T-cell (primary cell): ENCODE measurements at places on chromosomes 11 and 22.

DNA sequence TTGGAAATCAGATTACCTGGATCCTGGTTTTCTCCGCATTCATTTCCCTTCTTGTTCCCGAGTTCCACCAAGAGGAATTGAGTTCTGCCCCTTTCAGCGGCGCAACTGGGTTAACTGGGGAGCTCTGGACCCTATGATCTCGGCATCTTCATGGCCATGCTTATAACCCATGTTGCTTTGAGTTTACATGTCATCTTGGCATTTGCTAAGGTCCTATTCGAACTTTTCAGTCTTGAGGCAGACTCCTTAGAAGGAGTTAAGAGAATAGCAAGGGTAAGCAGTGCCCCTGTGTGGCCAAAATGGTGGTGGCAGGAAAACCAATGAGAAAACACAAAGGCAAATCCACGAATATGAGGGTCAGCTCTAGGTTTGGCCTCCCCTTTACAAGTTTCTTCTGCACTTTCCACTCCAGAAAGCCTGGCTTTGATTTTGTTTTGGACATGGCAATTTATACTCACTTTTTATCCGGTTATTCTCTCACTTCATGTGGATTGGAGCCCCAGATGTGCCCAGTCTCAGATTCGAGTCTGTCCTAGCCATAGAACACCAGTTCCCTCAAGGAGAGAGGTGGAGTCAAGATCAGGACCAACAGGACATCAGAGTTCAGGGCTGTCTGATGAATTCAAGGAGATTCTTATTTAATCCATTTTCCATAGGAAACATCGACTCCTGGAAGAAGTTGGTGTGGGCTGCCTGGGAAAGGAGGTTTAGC, 55.3 kb upstream of the FBXO3 start:
- peak; percentile 47 for DNase-seq
- peak overlapping the region; percentile 57 for H3K4me3 ChIP-seq
- no peaks in the 10 kb centered on the region for H3K36me3 ChIP-seq
- peaks cover 36% of the 10 kb centered on the region for H3K27me3 ChIP-seq

- peaks cover 3% of the 10 kb centered on the region for H3K27me3 ChIP-seq
- peaks cover 44% of the 10 kb centered on the region for H3K36me3 ChIP-seq
- H3K27ac ChIP-seq = no peak overlapping the region
- H3K4me3 ChIP-seq = no peak overlapping the region
- H3K4me1 ChIP-seq = no peaks in the 10 kb centered on the region
Observed at GRCh38 chr11:1534682-1535081, 37.4 kb downstream of the DUSP8 start.

- no peak overlapping the region for H3K4me3 ChIP-seq
- H3K27ac ChIP-seq = no peak overlapping the region
- H3K36me3 ChIP-seq = peaks cover 2% of the 10 kb centered on the region
- H3K4me1 ChIP-seq = peaks cover 9% of the 10 kb centered on the region
Observed at GRCh38 chr22:37065961-37066360, 14.4 kb downstream of the KCTD17 start.

GRCh38 chr11:63282579-63282978, 39.2 kb upstream of the SLC22A25 start:
- no peaks in the 10 kb centered on the region for H3K36me3 ChIP-seq
- DNase-seq = no peak
- H3K27ac ChIP-seq = no peak overlapping the region
- H3K4me3 ChIP-seq = no peak overlapping the region
- peaks cover 2% of the 10 kb centered on the region for H3K27me3 ChIP-seq

DNA sequence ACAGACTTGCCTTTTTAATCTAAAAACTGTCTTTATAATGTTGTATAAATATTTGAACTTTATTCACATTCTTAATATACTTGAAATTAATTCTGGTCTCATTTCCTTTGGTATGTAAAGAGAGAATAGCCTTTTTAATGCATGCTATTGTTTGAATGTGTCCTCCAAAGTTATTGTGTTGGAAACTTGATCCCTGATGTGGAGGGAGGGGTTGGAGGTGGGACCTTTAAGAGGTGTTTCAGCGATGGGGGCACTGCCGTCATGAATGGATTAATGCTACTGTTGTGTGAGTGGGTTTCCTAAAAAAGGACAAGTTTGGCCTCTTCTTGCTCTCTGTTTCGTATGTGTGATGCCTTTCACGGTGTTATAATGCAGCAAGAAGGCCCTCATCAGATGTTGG, 131.7 kb downstream of the DDX10 start:
- DNase-seq = no peak
- H3K36me3 ChIP-seq = no peaks in the 10 kb centered on the region
- H3K27ac ChIP-seq = no peak overlapping the region
- H3K4me3 ChIP-seq = no peak overlapping the region
- no peaks in the 10 kb centered on the region for H3K4me1 ChIP-seq

DNA sequence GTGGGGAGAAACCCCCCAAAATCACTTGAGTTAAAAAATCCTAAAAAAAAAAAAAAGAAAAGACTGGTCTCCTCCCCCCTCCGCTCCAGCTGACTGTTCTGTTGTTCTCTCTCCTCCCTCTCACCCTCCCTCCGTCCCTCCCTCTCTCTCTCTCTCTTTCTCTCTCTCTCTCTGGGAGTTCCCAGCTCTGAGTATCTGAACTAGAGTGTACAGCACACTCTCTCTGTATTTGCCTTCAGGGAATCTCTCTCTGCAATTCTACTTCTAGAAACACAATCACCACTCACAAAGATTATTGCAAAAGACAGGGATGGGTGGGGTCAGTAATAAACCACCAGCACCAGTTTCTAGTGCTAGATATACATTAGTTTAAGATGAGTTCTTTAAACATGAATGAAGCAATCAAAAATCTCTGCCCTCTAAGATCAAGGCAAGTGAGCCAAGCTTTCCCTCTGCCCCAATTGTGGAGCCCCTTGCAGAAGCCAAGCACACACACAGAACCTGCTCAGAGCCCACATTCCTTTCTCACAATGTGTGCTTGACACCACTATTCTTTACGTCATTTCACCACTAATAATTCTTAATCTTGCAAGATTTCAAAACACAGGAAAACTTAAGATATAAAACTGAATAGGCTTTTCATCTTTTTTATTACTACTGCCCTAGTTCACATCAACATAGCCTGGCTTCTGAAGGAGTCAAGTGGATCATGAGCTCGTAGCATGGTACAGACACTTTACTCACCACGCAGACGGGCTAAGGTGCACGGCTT, 133.5 kb downstream of the RBFOX2 start:
- no peaks in the 10 kb centered on the region for H3K36me3 ChIP-seq
